ENCODE measurements at places on chromosomes 6 and 20. TPM values are rescaled to one million over a fixed set of nuclear protein-coding genes. Genes with fewer than 3 reads are reported as not detected.

DNA sequence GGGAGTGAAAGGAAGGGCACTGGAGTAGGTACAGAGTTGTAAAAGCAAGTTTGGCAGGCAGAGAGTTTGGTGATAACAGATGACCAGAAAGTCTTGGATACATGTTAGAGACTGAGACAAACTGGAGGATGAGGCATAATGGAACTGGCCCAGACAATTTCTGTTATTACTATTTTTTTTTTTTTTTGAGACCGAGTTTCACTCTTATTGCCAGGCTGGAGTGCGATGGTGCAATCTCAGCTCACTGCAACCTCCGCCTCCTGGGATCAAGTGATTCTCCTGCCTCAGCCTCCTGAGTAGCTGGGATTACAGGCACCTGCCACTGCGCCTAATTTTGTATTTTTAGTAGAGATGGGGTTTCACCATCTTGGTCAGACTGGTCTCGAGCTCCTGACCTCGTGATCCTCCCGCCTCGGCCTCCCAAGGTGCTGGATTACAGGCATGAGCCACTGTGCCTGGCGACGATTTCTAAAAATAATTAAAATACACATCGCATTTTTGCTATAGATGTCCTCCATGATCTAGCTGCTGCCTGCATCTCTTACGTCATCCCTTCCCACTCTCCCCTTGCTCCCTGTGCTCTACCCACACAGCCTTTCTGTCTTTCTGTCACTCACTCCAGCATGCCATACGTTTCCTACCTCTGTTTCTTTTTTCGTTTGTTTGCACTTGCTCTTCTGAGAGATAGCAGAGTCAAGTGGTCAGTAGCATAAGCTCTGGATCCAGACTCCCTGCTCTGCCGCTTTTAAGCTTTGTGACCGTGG lies 23.5 kb downstream of the MAPK14 start:
- H3K36me3 ChIP-seq, result no peaks in the 10 kb centered on the region
- H3K4me1 ChIP-seq, result peaks cover 8% of the 10 kb centered on the region
- no peak overlapping the region for H3K4me3 ChIP-seq
- H3K27me3 ChIP-seq, result no peaks in the 10 kb centered on the region
- H3K27ac ChIP-seq, result no peak overlapping the region

ADIG gene
- total RNA-seq, result not detected

DNA sequence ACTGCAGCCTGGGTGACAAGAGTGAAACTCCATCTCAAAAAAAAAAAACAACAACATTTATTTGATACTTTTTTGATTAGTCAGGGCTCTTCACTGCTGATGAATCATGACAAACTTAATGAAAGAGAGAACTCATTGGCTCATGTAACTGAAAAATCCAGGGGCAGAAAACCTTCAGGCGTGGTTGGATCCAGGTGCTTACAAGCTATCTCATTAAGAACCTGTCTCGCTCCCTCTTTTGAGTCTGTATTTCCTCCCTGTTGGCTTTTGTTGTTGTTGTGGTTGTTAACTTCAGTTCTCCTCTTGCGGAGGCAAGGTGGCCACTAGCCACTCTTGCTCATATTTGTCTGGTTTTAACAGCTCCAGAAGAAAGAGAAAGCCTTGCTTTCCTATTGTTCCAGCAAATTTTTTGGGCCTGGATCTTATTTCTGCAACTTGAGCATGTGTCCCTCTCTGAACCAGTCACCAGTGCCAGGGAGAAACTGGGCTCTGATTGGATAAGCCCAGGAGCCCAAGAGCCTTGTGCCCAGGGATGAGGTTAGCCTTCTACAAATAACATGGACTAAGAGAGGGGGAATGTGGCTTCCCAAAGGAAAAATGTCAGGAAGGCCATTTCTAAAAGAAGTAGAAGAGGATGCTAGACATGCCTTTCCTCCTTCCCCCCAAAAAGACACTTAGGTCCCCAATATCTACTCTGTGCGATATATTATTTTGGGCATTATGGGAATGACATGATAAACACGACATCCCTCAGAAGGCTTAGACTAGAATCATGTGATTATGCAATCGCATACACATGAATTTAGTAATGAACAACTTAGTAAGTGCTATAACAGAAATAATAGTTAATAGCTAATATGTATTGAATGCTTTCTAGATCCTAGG lies 64.5 kb downstream of the PHACTR2 start:
- no peaks in the 10 kb centered on the region for H3K27me3 ChIP-seq
- H3K4me1 ChIP-seq, result peaks cover 13% of the 10 kb centered on the region
- peak overlapping the region; percentile 60 for H3K27ac ChIP-seq
- no peak overlapping the region for H3K4me3 ChIP-seq
- no peak for DNase-seq
- H3K36me3 ChIP-seq, result no peaks in the 10 kb centered on the region

DNA sequence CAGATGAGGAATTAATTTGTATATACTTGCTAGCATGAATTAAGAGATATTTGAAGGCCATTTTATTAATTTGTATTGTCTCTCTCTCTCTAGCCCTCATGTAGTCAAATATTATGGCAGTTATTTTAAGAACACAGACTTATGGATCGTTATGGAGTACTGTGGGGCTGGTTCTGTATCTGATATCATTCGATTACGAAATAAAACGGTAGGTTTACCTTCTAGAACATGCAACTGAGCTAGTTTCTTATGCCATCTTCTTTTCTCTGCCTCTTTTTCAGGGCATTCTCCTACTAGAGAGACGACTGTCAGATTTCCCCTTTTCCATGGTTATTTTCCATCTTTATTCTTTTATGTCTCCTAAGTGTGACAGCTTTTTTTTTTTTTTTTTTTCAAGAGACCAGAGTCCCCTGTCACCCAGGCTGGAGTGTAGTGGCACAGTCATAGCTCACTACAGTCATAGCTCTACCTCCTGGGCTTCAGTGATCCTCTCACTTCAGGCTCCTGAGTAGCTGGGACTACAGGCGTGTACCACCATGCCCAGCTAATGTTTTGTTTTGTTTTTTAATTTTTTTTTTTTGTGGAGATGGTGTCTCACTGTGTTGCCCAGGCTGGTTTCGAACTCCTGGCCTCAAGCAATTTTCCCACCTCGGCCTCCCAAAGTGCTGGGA lies 15.6 kb downstream of the STK4 start:
- no peak overlapping the region for H3K27ac ChIP-seq
- peaks cover under 1% of the 10 kb centered on the region for H3K36me3 ChIP-seq
- H3K4me3 ChIP-seq, result no peak overlapping the region
- H3K4me1 ChIP-seq, result no peaks in the 10 kb centered on the region
- DNase-seq, result no peak

DNA sequence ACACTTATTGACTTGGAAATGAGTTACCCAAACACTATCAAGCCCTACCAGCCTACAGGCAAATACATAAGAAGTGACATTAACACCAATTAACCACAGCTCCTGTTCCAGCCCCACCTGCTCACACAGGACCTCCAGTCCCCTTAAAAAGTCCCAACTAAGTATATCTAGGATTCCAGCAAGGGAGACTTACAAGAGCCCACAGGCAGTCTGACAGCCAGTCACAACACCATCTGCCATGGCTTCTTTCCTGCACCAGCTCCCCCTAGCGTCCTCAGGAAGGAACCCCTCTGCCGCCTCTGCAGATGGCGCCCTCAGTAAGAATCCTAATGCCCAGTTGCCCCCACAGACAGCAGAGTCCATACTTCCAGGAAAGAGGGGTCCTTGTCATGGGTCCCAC lies 122.1 kb downstream of the HIVEP2 start:
- no peaks in the 10 kb centered on the region for H3K36me3 ChIP-seq
- no peak for DNase-seq
- peaks cover 7% of the 10 kb centered on the region for H3K4me1 ChIP-seq
- H3K27ac ChIP-seq, result no peak overlapping the region

POU3F2 gene
- not detected for total RNA-seq

DNA sequence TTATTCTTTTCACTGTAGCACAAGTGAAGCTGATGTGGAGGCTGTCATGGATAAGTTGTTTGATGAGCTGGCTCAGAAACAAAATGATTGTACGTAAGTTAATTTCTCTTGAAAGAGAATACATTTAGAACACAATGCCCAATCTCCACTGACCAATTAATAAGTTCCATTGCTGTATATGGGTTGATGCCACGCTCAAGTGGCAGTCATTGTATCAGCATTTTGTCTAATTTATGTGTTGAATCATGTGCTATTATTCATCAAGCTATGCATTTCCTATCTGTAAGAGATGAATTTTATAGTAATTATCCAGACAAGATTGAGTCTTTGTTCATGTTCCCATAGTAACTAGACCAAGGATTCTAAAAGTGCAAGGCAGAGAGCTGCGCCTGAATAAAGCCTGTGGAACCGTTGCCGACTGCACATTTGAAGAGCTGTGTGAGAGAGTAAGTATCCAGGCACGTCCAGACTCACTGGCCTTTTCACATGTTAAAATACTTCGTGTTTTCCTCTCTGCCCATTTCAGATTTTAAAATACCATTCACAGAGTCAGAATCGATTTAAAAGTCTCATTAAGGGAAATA lies 83.8 kb upstream of the FOXO3 start:
- no peaks in the 10 kb centered on the region for H3K4me1 ChIP-seq
- H3K27ac ChIP-seq, result no peak overlapping the region
- no peaks in the 10 kb centered on the region for H3K36me3 ChIP-seq
- no peaks in the 10 kb centered on the region for H3K27me3 ChIP-seq

GRCh38 chr6:130945401-130945919 lies 117.6 kb downstream of the EPB41L2 start:
- peaks cover 2% of the 10 kb centered on the region for H3K4me1 ChIP-seq
- H3K27ac ChIP-seq, result peak overlapping the region; percentile 14
- H3K27me3 ChIP-seq, result no peaks in the 10 kb centered on the region
- no peaks in the 10 kb centered on the region for H3K36me3 ChIP-seq

DNA sequence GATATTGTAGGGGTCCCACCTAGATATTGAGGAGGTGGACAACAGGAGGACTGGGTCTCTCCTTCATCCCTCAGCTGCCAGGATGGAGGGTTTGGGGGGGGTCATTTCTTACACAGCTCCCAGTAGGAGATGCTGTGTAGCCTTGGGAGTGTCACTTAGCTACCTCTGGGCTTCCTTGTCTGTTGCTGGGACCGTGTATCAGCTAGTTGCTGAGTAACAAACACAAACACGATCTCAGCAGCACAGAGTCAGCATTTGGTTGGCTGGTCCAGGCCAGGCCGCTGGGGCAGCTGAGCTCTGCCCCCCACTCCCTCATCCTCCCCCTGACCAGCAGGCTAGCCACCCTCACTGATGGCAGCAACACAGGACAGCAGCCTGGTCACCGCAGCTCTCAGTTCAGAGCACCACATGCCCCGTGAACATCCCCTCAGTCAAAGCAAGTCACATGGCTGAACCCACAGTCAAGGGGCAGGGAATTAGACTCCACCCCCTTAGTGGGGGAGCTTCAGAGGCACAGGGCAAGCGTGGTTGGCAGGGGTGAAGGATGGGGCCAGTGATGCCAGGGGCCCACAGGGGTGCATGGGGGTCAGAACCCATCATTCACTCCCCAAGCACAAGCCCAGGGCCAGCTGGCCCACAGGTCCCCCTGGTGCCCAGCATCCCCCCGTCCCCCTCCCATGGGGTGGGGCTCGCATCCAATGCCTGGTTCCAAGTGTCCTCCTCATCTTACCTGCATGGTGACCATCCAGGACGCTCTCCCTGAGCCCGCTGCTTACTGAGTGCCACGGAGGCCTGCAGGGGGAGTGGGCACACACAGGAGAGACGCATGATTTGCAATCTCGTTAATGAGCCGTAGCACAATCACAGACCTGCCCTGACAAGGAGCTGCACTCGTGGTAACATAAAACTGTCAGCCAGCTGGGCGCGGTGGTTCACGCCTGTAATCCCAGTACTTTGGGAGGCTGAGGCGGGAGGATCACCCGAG lies 112.4 kb downstream of the TAF4 start:
- H3K4me3 ChIP-seq, result no peak overlapping the region
- no peaks in the 10 kb centered on the region for H3K27me3 ChIP-seq
- H3K4me1 ChIP-seq, result no peaks in the 10 kb centered on the region
- H3K36me3 ChIP-seq, result no peaks in the 10 kb centered on the region
- H3K27ac ChIP-seq, result no peak overlapping the region
- peak; percentile 47 for DNase-seq

- no peak overlapping the region for H3K4me3 ChIP-seq
- DNase-seq, result no peak
- no peaks in the 10 kb centered on the region for H3K36me3 ChIP-seq
- H3K27ac ChIP-seq, result no peak overlapping the region
- no peaks in the 10 kb centered on the region for H3K27me3 ChIP-seq
Measured at GRCh38 chr6:160248538-160248937, 10.1 kb downstream of the SLC22A2 start.

GRCh38 chr20:15336011-15336410 lies 998.6 kb upstream of the FLRT3 start:
- DNase-seq, result no peak
- no peak overlapping the region for H3K4me3 ChIP-seq
- no peak overlapping the region for H3K27ac ChIP-seq
- H3K4me1 ChIP-seq, result no peaks in the 10 kb centered on the region
- H3K36me3 ChIP-seq, result peaks cover 2% of the 10 kb centered on the region

TRIM38 gene
- total RNA-seq, result 24.8 TPM

GRCh38 chr20:21523895-21524294 lies 10.0 kb upstream of the NKX2-2 start:
- no peaks in the 10 kb centered on the region for H3K4me1 ChIP-seq
- no peak for DNase-seq
- H3K36me3 ChIP-seq, result no peaks in the 10 kb centered on the region

- peaks cover 4% of the 10 kb centered on the region for H3K36me3 ChIP-seq
- H3K4me1 ChIP-seq, result peaks cover 2% of the 10 kb centered on the region
- H3K27me3 ChIP-seq, result no peaks in the 10 kb centered on the region
- H3K4me3 ChIP-seq, result no peak overlapping the region
- no peak for DNase-seq
- H3K27ac ChIP-seq, result no peak overlapping the region
Measured at GRCh38 chr6:89840538-89840937, 10.9 kb downstream of the CASP8AP2 start.

CYB5R4 gene
- total RNA-seq, result 22.8 TPM

GRCh38 chr20:9573335-9574151 lies 59.2 kb downstream of the LAMP5 start:
- DNase-seq, result no peak
- no peaks in the 10 kb centered on the region for H3K36me3 ChIP-seq
- no peaks in the 10 kb centered on the region for H3K4me1 ChIP-seq
- H3K27me3 ChIP-seq, result no peaks in the 10 kb centered on the region
- H3K27ac ChIP-seq, result no peak overlapping the region
- H3K4me3 ChIP-seq, result no peak overlapping the region

GRCh38 chr6:79949233-79949632 lies 1.9 kb upstream of the ELOVL4 start:
- no peak overlapping the region for H3K27ac ChIP-seq
- no peak overlapping the region for H3K4me3 ChIP-seq
- H3K4me1 ChIP-seq, result no peaks in the 10 kb centered on the region
- no peaks in the 10 kb centered on the region for H3K36me3 ChIP-seq
- no peaks in the 10 kb centered on the region for H3K27me3 ChIP-seq
- no peak for DNase-seq

PEDS1 gene
- total RNA-seq, result 22.6 TPM

AGER gene
- total RNA-seq, result 12.7 TPM

WTAP gene
- 94.7 TPM for total RNA-seq
